Karpas-422 (cell line): ENCODE measurements at places on chromosomes 1 and 21. TPM values are rescaled to one million over a fixed set of nuclear protein-coding genes. Genes with fewer than 3 reads are reported as not detected.

RGS7 gene
- not detected in 2 replicates for total RNA-seq

DNA sequence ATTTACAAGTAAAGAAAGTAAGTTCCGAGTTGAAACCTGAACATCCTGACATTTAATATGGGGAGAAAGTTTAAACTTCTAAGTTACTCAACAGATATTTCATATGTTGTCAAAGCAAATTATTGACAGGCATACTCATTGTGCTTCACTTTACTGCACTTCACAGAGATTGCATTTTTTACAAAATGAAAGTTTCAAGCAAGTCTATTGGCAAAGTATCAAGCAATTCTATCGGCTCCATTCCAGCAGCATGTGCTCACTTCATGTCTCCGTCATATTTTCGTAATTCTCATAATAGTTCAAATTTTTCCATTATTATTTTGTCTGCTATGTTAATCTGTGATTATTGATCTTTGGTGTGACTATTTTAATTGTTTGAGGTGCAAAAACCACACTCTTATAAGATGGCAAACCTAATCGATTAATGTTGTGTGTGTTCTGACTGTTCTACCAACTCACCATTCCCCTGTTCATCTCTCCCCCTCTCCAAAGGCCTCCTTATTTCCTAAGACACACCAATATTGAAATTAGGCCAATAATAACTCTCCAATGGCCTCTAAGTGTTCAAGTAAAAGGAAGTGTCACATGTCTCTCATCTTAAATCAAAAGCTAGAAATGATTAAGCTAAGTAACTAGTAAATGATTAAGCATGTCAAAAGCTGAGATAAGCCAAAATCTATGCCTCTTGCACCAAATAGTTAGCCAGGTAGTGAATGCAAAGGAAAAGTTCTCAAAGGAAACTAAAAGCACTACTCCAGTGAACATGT, 68.2 kb upstream of the BCL9 start:
- no peak for DNase-seq
- H3K36me3 ChIP-seq: no peaks in the 10 kb centered on the region
- H3K27me3 ChIP-seq: no peaks in the 10 kb centered on the region
- no peaks in the 10 kb centered on the region for H3K4me1 ChIP-seq

GRCh38 chr1:26059906-26060305, 7.5 kb downstream of the TRIM63 start:
- no peak for DNase-seq
- H3K27ac ChIP-seq: no peak overlapping the region
- H3K36me3 ChIP-seq: no peaks in the 10 kb centered on the region
- H3K4me3 ChIP-seq: no peak overlapping the region
- no peaks in the 10 kb centered on the region for H3K4me1 ChIP-seq
- H3K27me3 ChIP-seq: no peaks in the 10 kb centered on the region

DNA sequence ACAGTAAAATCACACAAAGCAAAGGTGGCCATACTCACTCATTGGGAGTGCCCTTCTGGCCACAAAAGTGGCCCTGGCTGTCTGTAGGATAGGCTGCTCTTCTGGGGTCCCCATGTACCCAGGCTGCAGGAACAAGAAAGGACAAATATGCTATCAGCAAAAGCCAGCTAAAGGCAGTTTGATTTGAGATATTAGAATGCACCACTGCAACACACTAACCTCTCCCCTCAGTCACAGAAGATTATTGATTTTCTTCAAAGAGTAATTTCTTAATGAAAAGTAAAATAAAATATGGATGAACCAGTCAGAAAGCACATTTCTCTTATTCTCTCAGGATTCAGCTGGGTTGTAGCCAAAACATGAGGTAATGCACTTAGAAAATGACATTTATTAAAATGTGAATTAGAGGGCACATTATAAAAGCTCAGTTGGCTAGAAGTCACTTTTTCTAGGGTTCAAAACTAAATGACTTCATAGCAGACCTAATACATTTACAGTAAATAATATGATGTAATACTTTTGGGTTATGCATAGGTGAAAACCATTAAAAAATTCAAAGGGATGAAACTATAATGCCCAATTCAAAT, 140.8 kb downstream of the LHX8 start:
- DNase-seq: no peak
- H3K27ac ChIP-seq: no peak overlapping the region
- H3K36me3 ChIP-seq: no peaks in the 10 kb centered on the region
- H3K27me3 ChIP-seq: no peaks in the 10 kb centered on the region

- no peak overlapping the region for H3K4me3 ChIP-seq
- no peaks in the 10 kb centered on the region for H3K27me3 ChIP-seq
- no peaks in the 10 kb centered on the region for H3K36me3 ChIP-seq
- no peak for DNase-seq
- H3K4me1 ChIP-seq: no peaks in the 10 kb centered on the region
- no peak overlapping the region for H3K27ac ChIP-seq
Measured at GRCh38 chr21:31222142-31222541, 121.9 kb downstream of the TIAM1 start.

CFHR3 gene
- not detected in 2 replicates for total RNA-seq
